Ureter (tissue), 1 donor: ENCODE measurements at places on chromosomes 3 and 15.

DNA sequence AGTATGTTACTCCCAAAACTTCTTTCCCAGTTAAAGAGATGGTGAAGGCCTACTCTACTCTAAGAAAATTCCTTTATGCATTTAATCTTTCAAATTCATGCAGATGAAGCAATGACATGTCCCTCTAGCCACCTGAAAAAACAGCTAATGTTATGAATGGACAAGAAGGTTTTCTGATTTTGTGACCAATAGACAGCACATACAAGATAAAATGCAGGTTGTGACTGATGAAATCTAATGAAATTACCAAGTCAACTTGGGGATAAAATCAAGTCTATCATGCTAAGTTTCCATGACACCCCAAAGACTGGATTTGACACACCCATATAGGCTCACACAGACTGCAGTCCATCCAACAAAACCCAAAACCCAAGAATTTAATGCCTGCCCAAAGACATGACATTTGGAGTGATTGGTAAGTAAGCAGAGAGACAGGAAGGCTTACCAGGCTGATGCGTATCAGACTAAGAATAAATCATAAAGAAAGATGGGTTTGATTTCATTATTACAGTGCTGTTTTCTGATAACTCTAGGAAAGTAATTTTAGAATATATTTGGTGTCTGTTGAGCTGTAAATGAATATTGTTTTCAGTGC lies 26.4 kb downstream of the CD47 start:
- no peak for DNase-seq

- no peak for DNase-seq
These were observed 218.5 kb upstream of the NR2F2 start for GRCh38 chr15:96112018-96112417.

- DNase-seq: peak; percentile 76
These were observed 1.1 kb downstream of the VGLL4 start for GRCh38 chr3:11642431-11643191.

DNA sequence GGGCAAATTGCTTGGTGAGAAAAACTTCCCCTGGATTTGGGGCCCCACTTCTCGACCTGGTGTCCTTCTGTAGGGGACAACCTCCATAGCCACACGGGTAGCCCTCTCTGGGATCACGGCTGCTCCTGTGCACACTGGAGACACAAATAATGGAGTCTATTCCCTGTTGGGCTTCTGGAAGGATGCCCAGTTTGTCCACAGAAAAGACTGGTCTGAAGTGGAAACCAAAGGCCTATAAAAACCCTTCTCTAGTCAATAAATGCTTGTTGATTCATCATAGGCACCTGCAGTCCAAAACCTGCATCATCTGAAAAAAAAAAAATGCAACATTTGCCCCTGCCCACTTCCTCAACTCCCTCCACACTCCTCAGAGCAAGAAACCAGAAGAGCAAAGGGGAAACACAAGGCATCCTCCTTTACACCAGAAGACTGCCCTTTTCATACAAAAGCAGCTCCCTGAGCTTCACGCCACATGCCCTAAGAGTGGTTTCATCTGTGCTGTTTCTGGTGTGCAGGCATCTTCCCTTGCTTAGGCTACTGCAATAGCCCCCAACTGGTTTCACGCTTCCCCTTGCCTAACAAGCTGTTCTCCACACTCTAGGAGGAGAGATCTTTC lies 36.3 kb downstream of the SRGAP3 start:
- no peak for DNase-seq

- no peak for DNase-seq
These were observed 11.6 kb downstream of the UPK1B start for GRCh38 chr3:119184796-119185570.

DNA sequence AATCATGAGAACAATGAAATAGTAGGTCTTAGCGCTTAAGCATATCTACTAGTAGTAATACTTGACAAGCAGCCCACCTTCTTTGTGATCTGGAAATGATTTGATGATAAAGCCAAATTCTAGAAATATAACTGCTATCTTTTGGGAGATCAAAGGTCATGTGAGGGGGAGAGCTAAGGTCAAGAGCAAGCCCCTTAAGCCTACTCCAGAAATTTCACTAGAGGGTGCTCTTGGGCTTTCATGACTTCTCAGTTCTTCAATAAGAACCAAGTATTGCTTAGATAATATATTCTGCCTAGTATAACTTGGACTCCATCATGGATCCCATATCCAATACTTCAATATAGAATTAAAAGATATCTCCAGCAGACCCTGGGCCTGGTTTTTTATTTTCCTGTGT lies 319.6 kb downstream of the ZBTB20 start:
- DNase-seq: no peak

- DNase-seq: no peak
These were observed 294.9 kb upstream of the SGO1 start for GRCh38 chr3:20480786-20481365.

GRCh38 chr15:45129651-45130129 lies at the start of the genes DUOX1 and DUOXA1:
TSS of gene DUOX1 (plus strand) at chr15:45129994. CDS start at chr15:45131967, 1,973 bp downstream.
TSS of gene DUOXA1 (minus strand) at chr15:45129879. CDS start at chr15:45123014, 6,865 bp downstream.
- DNase-seq: peak; percentile 78

- DNase-seq: no peak
These were observed 39.5 kb downstream of the TMEM108 start for GRCh38 chr3:133077688-133078087.

- DNase-seq: no peak
These were observed 25.1 kb downstream of the NSMCE3 start for GRCh38 chr15:29244544-29244943.

DNA sequence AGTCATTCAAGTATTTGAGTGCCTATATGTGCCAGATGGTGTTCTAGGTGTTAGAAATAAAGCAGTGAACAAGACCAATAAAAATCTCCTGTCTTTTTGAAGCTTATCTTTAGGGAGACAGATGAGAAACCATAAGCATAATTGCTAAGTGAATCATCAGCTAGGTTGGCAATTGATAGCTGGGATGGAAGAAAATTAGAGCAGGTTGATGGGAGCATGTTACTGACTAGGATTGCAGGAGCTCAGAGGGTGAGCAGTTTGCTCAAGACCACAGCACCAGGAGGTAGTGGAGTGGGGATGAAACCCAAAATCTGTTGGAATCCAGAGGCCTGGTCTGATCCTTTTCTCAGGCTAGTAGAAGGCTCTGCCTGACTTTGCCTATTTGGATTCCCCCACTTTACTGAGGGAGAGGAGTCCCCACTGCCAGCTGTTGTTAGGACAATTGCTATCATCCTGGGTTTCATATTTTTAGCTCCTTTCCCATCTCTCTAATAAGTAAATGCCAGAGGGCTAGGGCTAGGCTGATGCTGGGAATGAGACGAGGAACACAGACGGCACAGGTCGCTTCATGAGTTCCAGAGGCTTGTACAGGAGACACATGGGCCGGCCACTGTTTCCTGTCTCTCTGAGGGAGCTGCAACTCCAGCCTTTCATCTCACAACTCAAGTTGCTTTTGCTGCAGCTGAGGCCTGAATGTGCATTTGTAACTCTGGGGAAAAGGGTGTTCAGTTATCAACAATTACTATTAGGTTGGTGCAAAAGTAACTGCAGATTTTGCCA lies 102.9 kb downstream of the CACNA1D start:
- DNase-seq: no peak

- DNase-seq: no peak
These were observed 97.9 kb downstream of the EDEM1 start for GRCh38 chr3:5285439-5285838.

GRCh38 chr3:41286305-41286704 lies 87.0 kb downstream of the CTNNB1 start:
- DNase-seq: no peak

DNA sequence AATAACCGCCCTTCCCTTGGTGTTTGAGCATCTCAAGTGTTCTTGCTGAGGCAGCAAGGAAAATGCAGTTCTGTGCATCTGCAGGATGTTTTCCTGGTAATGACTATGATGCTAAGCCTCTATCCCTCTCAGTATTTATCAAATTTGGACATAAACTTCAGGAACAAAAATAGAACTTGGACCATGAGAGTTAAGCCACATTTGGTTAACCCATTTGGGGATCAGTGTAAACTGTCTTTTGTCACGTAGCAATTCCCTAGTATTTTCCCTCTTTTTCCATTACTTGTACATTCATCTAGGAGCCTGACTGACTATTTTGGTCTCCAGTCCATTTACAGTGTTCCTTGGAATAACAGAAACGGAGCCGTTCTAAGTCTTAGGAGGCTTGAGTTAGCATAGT lies 250.8 kb downstream of the RBMS3 start:
- DNase-seq: no peak

DNA sequence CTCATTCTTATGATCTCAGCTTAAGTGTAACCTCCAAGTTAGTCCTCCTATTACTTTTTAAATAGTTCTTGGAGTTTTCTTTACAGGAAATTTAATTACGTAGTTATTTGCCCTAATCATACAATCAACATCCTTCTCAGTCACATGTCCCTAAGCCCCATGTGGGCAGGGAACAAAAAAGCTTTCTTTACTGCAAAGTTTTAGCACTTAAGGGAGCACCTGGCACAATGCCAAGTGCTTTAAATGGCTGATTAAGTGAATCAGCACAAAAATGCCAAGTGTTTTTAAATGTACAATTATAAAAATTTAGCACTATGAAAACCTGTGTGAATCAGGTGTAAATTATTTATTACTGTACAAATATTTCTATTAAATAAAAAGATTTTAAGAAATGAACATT lies 445.3 kb downstream of the C3orf38 start:
- DNase-seq: no peak

GRCh38 chr3:147008886-147009285 lies 397.5 kb downstream of the ZIC4 start:
- no peak for DNase-seq

DNA sequence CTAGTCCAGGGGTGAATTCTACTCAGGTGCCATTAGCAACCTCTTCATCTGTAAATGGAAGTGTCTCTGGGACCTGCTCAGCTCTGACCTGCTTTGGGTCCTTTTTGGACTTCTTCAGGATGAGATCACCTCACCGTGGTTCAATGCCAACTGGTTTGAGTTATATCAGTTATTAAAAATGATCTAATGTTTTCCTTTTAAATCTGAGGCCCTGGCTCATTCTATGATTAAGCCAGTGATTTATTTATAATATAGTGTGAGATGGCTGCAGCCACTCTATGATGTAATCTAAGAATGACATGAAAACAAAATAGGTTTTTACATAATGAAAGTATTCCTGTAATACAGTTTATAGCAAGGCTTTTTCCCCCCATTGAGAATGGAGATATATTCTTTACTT lies 79.4 kb downstream of the LPP start:
- DNase-seq: no peak

GRCh38 chr3:171088964-171089754 lies 62.6 kb upstream of the SLC2A2 start:
- no peak for DNase-seq

- peak; percentile 84 for DNase-seq
These were observed at the start of gene USF3 for GRCh38 chr3:113695786-113696645. TSS of gene USF3 (minus strand) at chr3:113696642. CDS start at chr3:113674878, 21,764 bp downstream.

GRCh38 chr3:32522682-32523081 lies 20.0 kb upstream of the CMTM6 start:
- no peak for DNase-seq

DNA sequence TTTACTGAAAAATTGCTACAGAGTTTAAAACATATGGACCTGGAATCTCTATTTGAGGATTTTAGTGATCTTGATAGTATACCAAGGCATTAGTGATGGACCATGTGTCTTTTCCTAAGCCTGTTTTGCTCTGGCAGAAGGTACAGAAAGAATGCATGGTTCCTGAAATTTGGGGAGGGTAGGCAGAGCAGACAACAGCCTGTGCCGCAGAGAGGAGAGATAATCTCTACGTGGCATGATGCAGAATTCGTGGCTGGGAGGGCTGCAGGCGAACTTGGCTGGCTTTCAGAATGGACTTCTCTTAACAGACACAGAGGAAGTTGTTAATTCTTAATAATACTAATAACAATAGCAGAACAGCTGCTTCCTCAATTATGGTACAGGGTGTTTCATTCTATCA lies 137.5 kb upstream of the FOXB1 start:
- no peak for DNase-seq

DNA sequence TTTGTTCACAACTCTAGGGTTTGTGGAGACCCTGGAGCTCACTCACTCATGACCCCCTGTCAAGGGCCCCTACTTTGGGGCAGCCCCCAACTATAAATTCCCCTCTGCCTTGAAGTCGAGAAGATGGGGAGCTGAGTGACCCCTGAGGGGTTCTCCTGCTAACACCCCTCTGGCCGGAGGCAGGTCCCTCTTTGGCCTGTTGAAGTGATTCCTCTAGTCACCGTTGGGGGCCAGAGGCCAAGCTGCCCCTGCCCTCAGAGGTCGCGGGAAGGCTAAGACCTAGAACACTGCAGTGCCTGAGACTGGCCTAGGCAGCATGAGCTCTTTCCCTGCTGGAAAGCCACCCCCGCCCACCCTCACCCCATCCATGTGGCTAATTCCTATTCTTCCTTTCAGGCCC lies 15.4 kb upstream of the SKOR1 start:
- DNase-seq: no peak

- no peak for DNase-seq
These were observed 26.5 kb downstream of the PHLDB2 start for GRCh38 chr3:111885578-111885977.

DNA sequence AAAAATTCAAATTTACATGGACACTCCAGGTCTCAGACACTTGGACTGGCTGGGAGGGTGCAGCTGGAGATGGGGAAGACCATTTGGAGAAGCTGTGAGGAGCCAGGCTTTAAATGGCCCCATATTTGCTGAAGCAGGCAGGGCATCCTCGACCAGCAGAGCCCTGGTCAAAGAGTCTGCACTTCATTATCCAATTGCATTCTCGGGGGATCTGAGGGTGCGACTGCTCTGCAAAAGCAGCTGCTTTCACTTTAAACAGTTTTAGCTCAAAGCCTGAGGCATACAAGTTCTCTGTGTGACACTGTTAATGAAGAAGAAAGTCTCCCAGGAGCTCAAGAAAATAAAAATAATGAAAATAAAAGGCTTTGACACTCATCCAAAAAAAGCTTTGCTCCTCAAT lies 98.0 kb upstream of the SLC25A36 start:
- no peak for DNase-seq

DNA sequence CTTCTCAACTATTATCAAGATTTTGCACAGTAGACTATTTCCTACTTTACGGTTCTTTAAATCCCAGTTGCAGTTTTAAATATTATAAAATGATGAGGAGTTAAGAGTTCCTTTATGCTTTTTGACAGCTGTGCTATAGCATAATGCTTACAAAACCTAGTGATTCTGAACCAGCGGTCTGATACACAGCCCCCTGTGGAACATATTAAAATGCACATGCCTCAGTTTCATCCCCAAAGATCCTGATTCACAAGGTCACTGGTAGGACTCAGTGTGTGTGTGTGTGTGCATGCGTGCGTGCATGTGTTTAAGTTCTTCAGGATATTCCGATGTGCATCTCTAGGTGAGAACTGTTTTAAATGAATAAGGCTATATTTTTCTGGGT lies 330.1 kb upstream of the TPM1 start:
- DNase-seq: no peak

- DNase-seq: no peak
These were observed 10.5 kb upstream of the SH3GL3 start for GRCh38 chr15:83436513-83437158.

DNA sequence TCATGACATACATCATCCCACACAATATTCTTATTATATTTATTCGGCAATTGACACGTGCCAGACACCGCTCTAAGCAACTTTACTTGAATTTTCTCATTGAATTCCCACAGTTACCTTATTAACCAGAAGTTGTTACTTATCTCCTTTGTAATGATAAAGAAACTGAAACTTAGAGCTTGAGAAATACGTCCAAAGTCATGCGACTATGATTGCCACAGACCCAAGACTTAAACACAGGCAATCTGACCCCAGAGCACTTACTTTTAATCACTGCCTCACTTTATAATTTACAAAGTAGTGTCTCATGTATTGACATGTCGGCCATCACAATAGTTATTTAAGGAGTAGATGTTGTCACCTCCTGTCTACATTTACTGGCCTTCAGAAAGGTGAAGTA lies 64.7 kb downstream of the ATP13A4 start:
- no peak for DNase-seq
